ENCODE measurements at places on chromosomes 1 and 21.

DNA sequence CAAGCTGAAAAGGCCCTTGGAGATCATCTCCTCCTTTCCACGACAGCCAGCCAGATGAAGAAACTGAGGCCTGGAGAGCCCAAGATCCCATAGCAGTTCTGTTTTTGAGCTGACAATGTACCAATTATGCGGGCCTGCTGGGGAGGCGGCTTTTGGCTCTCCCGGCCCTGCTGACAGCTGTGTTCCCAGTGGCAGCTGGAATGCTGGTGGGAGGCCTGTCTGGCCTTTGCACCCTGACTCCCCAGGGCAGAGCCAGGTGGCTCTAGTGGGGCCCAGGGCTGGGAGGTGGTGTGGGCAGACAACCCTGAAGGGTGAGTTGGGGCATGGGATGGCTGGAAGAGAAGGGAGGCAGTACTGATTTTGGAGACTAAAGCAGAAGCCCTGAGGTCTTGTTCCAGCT is 30.7 kb upstream of the WASF2 start:
- no peak for DNase-seq

DNA sequence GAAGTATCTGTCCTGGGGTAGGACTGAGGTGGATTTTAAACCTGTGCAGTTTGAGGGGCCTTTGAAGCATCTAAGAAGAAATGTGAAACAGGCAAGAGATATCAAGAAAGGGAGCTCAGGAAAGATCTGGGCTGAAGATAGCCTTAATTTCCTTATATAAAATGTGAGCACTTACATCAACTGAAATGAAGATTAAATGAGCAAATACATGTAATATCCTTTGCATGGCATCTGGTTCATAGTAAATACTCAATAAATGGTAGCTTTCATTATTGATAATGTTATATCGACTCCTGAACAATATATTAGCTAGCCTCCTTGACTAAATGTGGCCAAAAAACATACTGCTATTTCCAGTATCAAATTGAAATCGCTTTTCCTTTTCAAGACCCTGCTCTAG is 2.5 kb downstream of the LIN9 start:
- no peak for DNase-seq

- DNase-seq: no peak
These were observed 8.6 kb upstream of the TACSTD2 start for GRCh38 chr1:58585581-58586151.

- DNase-seq: no peak
These were observed 24.8 kb upstream of the EYA3 start for GRCh38 chr1:28113242-28113572.

- DNase-seq: no peak
These were observed 478 bp upstream of the PRDM2 start for GRCh38 chr1:13699510-13699909.

DNA sequence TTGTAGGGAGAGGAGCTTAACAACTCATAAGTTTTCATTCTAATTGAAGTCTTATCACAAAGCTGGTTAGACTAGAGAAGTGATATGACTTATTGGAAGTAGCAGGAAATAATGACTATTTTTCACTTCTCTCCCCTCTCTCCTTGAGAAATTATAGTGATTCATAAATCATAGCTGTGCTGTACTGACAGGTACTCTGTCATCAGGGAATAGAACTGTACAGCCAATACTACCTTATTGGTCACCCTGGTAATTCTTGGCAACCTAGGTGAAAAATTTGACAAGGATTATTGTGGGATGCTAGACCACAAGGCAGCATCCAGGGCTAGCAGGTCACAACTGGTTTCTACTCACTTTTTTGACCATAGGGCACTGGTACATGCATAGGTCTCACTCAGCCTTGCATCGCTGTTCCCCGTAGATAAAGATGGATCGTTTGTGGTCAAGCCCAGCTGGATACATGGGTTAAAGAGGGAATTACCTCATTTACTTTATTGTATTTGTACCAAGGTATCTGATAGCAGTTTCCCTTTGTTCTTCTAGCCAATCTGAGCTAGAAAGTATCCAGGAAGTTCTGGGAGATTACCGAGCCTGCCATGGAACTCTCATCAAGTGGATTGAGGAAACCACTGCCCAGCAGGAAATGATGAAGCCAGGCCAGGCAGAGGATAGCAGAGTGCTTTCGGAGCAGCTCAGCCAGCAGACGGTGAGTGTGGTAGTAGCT is 113.6 kb downstream of the MACF1 start:
- peak; percentile 8 for DNase-seq

DNA sequence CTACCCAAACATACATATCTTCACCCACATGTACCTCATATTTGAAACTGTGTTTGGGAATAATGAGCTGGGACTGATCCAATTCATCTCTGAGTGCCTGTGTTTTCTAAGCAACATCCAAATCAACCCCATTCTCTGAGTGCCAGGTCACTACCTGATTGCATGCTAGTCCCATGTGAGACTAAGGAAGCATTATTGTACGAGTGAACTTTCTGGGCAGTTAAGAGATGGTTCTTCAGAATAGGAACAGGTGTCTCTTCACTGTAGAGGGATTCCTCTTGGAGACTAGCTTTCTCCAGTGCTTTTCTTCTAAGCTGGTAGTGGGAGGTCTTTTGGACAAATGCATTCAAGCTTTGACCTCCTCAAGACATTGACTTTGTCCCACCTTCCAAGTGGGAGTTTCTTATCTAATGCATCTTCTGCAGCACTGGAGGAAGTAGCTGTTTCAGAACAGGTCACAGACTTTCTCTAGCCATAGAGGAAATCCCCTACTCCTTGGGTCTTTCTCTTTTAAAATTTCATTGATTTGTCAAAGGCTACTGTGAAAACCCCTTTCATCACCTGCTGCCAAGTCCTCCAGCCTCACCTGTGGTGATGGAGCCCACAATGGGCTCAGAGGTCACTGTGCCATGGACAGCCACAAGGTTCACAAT is 172.0 kb upstream of the KIAA0040 start:
- DNase-seq: no peak

DNA sequence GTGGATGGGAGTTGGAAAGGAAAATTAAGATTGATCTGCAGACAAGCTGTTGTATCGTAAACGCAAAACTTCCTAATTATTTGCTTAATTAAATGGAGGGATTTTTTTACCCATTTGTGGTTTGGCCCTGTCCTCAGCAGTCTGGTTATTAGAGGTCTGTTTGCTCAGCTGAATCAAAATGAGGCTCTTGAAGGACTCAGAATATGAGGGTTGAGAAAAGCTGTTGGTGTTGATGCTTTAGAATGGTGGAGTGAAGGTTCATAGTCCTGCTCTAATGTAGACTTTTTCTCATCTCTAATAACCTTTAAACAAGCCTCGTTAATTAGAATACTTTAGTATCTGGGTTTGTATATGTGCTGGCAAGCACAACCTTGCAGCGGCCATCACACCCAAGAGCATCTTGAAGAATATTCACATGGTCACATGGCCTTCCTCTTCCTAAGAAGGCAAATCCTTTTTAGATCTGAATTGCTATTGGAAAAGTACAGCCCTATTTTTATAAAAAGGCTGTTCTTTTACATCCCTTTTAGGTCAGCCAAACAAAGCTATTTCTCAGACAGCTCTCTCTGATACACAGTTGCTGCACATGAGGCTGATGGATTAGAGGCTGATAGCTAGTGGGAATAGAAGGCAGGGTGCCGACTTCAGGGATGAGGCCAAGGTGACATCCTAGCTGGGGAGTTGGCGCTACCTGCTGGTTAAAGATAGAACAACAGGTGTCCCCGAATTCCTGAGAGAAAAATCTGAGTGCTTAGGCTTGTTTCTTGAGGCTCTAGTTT is 53.8 kb downstream of the MACF1 start:
- DNase-seq: peak; percentile 72

GRCh38 chr1:107019166-107019565 is 37.3 kb upstream of the PRMT6 start:
- DNase-seq: peak; percentile 58

GRCh38 chr1:180370597-180370996 is 131.8 kb downstream of the ACBD6 start:
- no peak for DNase-seq

DNA sequence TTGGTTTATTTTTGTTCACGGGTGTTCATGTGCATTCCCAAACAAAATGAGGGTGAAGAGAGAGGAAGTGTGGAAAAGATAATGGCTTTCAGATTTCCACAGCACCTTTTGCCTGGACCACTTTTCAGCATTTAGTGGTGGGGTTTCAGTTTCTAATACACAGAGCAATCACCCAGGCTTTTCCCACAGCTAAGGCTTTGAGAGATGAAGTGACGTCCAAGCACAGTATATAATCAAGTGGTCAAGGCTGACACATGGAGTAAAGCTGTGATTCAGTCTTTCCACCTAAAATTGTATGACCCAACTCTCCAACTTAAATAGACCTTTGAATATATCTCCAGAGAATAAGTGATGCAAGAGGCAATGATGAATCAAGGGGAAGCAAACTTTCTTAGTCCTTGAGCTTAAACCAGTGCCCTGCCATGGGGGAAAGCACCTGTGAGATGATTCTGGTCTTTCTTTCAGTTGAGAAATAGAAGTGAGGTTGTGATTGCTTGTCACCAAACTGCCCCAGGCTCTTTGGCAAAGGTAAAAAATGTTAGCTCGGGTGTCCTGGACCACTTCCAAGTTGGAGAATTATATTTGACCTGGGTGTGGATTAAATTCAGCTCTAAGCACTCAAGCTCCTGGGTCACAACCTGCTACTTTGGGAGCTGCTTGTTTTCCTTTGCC is 2.4 kb upstream of the PIK3R3 start:
- DNase-seq: peak; percentile 80

DNA sequence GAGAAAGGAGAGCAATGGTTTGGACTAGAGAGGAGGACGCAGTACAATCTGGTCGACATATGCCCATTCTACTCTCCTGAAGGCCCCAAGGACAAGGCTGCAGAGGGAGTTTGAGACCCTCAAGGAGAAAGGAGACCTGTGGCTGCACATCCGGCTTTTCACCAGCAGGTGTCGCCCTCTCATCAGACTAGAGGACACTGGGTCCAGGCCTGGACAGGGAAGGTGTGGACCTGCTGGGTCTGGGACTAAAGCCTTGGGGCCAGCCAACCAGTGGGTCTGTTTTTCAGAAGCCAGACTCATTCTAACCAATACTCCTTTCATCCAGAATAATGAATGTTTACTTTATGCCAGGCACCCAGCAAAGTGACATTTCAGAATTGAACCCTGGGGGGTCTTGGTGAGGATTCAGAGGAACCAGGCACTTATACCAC is 5.0 kb downstream of the SRARP start:
- DNase-seq: peak; percentile 73

- no peak for DNase-seq
These were observed 402.2 kb upstream of the RUNX1 start for GRCh38 chr21:35451276-35451675.

- DNase-seq: peak; percentile 80
These were observed 32.1 kb upstream of the KCNE1 start for GRCh38 chr21:34544032-34544496.

DNA sequence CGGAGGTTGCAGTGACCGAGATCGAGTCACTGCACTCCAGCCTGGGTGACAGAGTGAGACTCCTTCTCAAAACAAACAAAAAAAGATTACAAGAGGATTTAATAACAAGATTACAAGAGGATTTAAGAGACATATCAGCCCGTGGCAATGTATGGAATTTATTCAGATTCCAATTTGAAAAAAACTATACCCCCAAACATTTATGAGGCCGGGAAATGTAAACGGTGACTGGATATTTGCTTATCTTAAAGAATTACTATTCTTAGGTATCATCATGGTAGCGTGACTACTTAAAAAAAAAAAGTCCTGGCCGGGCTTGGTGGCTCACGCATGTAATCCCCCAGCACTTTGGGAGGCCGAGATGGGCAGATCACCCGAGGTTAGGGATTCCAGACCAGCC is 21.2 kb upstream of the ELK4 start:
- DNase-seq: no peak

GRCh38 chr1:99786751-99787501 is 20.5 kb upstream of the FRRS1 start:
- no peak for DNase-seq

- peak; percentile 56 for DNase-seq
These were observed 7.4 kb downstream of the LHX9 start for GRCh38 chr1:197924516-197925123.

GRCh38 chr1:246923482-246923881 is 8.3 kb downstream of the AHCTF1 start:
- DNase-seq: peak; percentile 26

DNA sequence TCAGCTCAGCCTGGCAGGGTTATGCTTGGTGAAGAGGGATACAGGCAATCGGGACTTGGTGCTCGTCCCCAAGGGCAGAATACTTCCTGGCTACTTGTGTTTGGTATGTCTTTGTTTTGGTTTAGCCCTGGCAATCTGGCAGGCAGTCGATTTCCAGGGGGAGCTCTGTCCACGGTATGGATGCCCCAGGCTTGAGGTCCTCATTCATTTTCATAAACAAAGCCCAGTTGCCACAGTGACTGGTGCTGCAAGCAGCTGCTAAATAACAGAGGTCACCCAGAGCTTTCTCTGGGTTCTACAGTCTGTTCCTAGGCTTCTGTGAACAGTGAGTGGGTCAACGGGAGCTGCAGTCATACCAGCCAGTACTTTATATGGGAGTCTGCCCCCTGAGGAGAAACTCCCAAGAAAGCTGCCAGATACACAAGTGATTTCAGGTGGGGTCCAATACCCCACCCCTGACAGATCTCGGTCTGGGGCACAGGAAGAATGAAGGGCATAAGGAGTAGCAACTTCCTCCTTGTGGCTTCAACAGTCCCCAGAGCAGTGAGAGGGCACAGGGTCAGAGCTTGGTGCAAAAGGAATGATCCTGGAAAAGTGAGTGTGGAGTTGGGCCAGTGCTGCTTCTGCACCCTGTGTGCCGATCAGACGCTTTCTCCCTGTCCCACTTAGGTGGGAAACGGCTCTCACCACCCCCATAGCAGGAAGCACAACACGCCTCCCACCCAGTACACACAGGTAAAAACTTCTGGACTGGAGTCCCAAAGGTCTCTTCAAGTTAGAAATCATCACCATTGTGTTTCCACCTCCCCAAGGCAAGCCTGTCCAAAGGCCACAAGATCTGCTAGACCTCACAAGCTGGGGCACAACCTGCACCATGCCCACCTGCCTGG is 55.5 kb downstream of the TGFBR3 start:
- peak; percentile 42 for DNase-seq

DNA sequence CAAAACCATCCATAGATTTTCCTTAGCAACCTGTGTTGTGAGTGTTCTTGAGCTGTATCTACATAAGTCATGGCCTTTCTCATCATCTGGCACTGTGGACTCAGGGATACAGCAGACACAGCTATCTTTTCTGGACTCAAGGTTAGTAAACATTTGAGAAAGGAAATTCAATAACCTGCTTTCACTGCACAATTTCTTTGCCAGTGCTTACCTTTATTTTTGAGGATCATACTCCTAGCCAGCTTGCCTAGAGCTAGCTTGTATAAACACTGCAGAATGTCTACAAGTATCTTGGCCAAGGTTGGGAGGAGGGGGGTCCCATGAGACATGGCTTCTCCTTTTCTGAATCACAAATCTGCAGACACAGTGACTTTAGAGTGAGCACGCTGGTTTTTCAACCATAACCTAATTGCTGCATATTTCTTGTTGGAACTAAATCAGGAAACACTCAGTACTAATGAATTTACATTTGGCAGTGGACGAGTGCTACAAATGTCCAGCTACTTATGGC is 27.2 kb downstream of the ADAMTS5 start:
- DNase-seq: peak; percentile 86

- DNase-seq: no peak
These were observed 483.6 kb downstream of the LTN1 start for GRCh38 chr21:28509031-28509430.

GRCh38 chr1:98749152-98749756 is 87.7 kb downstream of the SNX7 start:
- peak; percentile 2 for DNase-seq
